ENCODE measurements at places on chromosomes 5 and 9.

- DNase-seq: no peak
Observed at GRCh38 chr9:20436476-20437195, 185.7 kb downstream of the MLLT3 start.

- no peak for DNase-seq
Observed at GRCh38 chr5:868428-869135, 17.8 kb upstream of the ZDHHC11 start.

DNA sequence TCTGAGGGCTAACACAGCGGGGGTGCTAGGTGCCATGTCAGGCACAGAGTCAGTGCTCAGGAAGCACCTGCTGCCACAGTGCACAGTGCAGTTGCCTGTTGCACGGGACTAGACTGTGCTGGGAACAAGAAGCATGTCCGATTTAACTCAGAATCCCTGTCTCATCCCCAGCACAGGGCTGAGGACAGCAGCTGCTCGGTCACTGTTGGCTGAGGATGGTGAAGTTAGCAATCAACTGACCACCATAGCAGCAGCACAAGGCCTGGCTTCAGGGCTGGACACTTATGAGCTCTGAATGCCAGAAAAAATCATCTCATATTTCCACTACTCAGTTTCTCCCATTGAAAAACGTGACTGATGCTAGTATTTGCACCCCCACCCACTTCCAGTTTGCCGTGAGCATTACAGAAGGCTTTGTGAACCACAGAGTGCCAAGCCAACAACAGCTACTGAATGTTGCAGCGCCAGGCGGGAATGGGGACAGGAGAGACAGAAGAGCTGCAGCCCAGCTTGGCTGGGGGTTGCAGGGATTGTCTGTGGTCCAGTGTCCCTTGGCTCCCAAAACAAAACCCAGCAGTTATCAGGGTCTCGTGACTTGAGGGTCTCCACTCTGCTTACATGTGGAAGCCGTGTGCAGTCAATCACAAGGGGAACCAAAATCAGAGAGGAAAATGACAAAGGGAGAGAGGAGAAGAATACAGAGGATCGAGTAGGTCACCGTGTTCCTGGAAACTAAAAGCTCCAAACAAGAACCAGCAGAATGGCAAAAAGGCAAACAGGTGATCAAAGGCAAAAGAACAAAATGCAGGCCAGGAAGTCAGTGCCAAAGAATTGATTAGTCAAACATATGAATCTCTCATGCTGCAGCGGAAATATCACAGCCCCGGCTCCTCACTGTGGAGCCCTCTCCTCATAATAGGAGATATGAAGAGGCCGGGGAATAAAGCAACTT is 155.6 kb downstream of the CRB2 start:
- no peak for DNase-seq

DNA sequence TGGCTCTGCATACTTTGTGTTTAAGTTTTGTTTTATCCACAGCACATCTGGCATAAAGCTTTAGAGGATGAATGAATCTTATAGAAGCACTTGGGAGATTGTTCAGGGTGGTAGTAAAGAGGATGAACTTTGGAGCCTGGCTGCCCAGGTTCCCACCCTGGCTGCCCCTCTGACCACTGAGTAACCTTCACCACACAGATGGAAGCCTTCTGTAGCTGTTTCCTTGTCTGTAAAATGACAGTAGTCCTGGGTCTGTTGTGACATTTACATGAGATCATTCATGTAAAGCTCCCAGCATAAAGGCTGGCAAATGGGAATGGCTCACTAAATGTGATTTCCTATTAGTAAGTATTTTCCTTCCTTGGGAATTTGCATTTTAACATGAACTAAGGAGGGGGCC is 85.7 kb upstream of the FAM169A start:
- no peak for DNase-seq

DNA sequence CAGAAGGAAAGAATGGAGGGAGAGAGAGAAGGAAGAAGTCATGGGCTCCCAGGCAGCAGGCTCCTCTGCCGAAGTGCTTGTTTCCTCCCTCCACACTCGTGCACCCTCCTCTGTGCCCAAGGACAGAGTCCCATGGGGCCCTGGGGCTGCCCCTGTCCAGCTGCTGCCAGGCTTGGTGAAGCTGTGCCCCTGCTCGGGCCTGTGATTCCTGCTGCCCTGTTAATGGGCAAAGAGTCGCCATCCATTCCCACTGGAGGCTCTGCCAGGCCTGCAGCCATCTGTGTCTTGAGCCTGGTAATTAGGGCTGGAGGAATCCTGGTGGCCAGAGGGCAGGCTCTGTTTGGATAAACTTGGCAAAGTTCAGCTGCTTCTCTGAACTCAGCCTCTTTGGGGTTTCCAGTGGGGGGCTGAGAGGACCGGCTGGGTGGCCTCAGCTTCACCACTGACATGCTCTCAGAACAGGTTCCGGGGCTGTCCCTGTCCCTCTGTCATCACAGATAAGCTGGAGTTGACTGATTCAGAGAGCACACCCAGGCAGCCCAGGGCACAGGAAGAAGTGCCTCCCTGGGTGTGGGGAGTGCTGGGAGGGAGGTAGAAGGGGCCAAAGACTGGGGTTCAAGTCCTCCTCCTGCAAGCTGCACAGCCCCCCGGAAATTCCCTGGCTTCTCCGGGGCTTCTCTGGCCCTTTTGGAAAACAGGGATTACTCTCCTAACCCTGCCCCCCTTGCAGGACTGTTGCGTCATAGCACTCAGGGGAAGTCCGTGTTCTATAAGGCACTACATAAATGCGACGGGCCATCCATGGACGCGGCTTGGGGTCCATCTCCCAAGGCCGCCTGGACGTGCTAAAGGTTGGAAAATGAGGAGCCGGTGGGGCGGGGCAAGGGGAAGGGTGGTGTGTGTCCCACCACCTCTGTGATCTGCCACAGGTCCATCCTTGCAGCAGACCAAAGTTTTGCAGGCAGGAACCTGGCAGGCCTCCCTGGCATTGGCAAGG is 154.8 kb downstream of the PAX5 start:
- no peak for DNase-seq

Data from brain pericyte (primary cell).